Amniotic epithelial cell (primary cell): ENCODE measurements at places on chromosomes 2 and 18.
A peak's percentile ranks its signal among the peaks of the same experiment; 100 is the strongest.

DNA sequence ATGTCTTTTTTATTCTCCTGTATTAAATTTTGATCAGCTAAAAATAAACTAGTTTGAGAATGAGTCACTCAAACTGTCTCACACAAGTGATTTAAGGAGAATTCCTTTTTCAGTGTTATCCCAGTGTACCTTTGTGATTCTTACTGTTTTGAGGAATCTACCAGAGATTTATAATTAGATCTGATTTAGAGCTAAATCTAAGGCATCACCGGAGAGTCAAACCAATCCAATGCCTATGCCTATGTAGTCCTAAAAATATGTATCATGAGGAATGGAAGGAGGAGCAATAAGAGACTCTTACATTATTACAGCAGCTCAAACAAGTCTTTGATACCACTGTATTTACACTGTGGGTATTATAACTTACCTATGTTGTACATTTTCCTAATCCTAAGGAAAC is 63.4 kb upstream of the CYP20A1 start:
- peak; percentile 3 for DNase-seq

DNA sequence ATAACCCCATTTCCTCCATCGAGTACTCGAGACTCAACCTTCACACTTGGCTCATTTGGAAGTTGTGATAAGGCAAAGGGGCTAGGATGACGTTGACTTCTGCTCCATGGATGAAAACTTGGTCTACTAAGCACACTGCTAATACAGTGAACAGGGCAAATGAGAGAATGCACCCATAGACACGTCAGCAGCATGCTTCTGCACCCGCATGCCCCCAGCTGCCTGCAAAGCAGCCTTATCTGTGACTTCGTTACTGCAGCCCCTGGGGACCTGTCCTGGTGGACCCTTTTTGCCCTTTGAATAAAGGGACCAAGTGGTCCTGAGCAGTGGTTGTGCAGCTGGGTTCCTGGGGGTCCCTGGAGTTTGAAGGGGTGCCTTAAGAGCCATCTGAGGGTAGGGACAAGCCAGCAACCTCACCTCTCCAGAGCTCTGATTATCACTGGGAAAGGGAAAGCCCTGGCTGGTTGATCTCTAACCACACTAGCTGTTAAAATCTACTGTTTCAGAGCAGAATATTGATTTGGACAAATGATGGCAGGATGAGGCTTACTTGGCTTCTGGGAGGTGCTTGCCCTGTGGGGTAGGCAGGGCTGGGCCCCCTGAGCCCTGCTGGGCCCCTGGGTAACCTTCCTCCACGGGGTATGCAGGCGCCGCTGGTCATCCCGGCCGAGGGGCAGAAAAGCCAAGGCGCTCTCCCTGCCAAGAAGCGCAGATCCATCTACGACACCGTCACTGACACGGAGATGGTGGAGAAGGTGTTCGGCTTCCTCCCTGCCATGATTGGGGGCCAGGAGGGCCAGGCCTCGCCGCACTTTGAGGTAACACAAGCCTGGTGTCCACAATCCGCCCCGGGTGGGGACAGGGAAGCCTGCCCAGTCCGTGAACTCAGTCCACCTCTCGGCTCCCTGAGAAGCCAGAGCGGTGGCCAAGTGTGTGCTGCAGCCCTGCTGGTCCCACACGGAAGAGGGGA is 37.6 kb upstream of the GPR17 start:
- DNase-seq, result no peak

GRCh38 chr2:8320311-8321066 is 361.4 kb upstream of the ID2 start:
- DNase-seq, result no peak

- peak; percentile 53 for DNase-seq
Observed at GRCh38 chr2:65228263-65228750, 676 bp downstream of the ACTR2 start.

- peak; percentile 60 for DNase-seq
Observed at GRCh38 chr2:203909261-203909967, 27.1 kb upstream of the ICOS start.

DNA sequence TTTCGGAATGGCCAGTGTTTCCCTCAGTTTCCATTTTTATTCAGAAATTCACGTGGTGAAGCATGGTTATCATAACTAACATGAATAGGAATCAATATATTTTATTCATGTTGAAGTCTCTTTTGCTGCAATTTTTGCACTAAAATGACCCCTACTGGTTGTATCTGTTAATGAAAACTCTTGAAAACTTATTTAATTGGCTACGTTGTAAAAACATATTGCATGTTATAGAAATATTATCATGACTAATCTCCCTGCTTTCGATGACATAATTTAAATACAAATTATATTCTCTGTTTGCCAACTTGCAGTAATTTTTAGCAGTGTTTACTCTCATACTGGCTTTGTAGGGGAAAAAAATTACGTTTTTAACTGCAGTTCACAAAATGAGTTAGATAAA is 3.5 kb downstream of the CRIM1 start:
- DNase-seq, result no peak

- no peak for DNase-seq
Observed at GRCh38 chr2:107430006-107430405, 396.7 kb upstream of the RGPD4 start.

- DNase-seq, result no peak
Observed at GRCh38 chr2:222295368-222296062, 3.3 kb downstream of the PAX3 start.

- no peak for DNase-seq
Observed at GRCh38 chr18:48351216-48352050, 57.8 kb downstream of the ZBTB7C start.

DNA sequence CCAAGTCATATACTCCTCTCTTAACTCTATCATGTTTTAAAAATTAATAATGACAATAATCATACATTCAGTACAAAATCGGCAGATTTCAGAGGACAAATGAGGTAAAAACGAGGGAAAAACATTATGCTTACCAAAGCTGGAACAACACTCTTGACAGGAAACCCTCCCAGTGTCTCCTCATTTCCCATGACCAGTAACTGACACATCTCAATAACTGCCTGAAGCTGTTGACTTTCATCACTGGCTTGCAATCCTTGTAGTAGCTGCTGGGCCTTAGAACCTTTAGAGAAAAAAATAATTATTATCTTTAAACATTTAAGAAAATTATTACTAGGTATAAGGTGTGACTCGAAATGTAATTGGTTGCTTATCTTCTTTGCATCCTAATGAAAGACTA is 103.6 kb downstream of the TRIP12 start:
- DNase-seq, result no peak

GRCh38 chr2:19829672-19830071 is 72.1 kb downstream of the TTC32 start:
- DNase-seq, result no peak

DNA sequence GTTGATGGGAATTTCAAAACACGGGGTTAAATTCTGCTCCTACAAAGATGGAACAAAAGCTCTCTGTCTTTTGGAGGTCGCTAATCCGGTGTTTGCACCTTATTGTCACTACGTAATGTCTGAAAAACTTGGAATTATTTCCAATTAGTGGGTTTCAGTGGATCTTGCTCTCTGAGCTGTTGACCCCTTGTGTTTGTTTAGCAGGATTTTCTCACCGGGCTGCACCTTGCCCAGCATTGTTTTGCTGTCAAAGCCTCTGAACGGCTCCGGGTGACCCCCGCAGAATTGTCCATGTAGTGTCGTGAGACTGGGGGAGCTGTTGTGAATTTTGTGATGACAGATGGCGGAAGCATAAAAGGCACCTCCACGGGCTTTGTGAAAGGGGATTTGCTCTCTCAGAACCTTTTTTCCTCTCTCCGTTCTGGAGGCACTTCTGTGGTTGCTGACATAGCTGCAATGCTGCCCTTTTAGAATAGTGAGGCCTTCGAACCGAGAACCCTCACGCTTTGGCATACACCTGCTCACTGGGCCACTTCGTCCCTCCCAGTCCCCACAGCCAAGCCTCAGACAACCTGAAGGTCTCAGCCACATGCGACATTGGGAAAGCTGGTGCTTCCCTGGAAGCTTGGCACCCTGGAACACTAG is 129.4 kb downstream of the ACOXL start:
- DNase-seq, result no peak

DNA sequence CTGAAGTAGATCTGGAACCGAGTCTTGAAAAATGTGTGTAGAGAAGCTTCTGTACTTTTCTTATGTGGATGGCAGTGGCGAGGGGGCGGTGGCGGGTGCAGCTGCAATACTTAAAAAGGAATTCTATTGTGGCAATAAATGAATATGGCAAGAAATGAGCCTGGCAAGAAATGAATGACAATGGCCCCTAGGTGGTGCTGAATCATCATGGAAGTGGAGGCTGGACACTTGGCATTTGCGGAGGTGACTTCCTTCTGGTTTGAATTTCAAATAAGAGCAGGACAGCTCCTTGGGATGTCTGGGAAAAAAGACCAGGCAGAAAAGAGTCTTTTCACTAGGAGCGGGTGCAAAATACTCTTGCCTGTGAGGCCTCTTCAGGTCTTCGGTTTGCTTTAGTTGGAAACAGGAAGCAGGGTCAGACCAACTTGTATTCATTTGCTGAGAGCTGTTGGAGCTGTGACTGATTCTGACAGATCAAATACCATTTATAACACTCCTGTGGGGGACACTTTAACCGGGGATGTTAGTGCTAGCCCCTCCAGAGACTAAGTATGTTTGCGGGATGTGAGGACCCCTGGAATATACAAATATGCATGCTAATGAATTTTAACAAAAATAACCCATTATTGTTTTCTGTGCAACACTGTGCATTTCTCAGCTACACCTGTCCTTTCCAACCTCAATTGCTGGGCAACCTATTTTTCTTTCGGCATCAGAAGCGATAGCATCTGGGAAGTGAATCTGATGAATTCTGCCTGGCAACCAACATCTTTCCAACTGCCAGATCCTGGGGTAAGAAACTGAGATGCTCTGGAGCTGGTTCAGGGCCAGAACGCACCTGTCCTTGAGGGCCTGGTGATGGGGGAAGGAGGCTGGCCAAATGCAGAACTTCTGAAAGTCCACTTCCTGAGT is 35.4 kb downstream of the FASTKD2 start:
- DNase-seq, result peak; percentile 65

- DNase-seq, result no peak
Observed at GRCh38 chr2:78780864-78781583, 244.5 kb upstream of the REG3G start.

- DNase-seq, result no peak
Observed at GRCh38 chr2:45777996-45778719, 126.7 kb downstream of the PRKCE start.

DNA sequence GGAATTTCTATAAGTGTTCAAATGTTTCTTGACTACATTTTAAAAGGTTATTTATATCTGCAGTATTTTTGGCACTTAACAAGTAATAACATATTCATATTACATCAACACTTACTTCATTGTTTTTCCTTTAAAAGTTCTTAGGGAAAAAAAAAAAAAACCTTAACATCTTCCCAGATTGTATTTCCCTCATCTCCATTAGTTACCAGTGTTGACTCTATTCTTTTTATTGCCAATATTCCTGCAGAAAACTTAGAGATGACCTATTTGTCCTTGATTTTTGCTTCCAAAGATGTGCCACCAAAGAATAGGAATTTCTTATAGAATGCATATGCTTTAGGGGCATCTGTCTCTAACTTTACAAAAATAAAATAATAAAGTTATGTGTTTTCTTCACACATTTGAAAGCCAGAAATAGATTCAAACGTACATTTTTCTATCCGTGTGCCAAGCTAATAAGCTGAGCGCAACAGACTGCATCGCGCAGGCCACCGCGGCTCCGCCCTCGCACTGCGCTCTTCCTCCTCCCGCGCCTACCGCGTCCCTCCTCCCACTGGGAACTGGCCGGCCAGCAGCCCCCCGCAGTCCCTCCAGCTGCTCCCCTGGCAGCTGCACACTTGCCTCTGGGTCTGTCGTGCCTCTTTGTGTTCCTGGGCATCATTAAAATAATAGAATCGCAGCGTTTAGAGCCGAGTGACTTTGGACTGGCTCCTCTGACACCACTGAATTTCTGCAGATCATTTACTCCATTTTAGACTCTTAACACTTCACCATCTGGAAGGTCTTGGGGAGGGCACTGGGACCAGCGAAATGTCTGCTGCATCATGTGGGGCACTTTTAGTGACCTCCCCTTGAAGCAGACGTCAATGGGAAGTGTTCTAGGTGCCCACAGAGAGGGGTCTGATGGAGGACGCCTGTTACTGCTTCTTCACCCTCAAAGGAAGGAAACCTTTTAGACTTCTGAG is 21.2 kb upstream of the NAB1 start:
- DNase-seq, result peak; percentile 12

DNA sequence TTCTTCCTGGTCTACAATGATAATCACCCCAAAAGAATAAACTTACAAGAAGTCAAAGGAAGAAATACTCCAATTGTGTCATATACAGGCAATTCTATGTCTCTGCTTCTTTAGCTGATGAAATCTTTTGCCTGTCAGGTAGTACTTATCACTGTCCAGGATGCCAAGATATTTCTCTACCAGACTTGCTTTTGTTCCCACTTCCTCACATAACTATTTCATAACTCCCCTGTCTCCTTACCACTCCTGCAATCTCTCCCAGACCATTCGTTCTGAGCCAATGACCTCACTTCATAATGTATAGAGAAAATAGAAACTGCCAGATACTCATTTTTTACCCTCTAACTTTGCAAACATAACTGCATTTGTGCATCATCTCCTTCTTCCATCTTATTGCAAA is 39.1 kb downstream of the HNMT start:
- peak; percentile 78 for DNase-seq

DNA sequence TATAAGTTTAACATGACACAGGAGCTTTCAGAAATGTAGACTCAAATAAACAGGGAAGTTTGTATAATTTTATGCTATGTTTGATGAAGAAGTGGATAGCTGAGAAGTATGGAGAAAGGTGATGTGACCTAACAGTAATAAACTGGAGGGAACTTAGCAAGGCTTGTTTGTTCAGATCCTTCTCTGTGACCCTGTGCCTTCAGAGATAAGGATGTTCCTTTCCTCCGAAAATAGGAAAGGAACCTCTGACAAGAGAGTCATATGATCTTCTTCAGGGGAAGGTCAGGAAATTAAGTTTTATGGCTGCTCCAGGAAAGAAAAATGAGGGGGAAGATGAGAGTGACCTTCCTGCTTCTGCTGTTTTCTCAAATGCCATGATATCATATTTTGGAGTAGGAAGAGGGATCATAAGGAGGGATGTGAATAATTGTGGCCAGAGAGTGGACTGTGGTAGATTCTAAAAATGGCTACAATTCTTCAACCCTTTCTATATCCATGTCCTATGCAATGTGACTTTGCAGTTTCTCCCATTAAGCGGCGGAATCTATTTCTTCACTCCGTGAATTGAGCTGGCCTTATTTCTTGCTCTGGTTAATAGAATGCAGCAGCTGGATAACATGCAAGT is 8.5 kb upstream of the C2orf69 start:
- DNase-seq, result no peak

GRCh38 chr2:63866009-63866709 is 24.5 kb downstream of the UGP2 start:
- no peak for DNase-seq

GRCh38 chr2:119305497-119306195 is 61.0 kb downstream of the C2orf76 start:
- no peak for DNase-seq

- DNase-seq, result peak; percentile 77
Observed at GRCh38 chr2:28398101-28398834, 5.6 kb downstream of the FOSL2 start.

DNA sequence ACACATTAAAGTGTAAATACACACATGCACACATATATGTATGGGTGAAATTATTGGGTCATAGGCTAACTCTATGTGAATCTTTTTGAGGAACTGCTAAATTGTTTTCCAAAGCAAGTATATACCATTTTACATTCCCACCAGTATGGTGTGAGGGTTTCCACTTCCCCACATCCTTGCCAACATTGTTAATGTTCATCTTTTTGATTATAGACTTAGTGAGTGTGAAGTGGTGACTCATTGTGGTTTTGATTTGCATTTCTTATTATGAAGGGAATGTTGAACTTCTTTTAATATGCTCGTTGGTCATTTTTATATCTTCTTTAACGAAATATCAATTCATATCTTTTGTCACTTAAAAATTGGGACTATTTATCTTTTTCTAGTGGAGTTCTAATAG is 181.8 kb upstream of the GCFC2 start:
- no peak for DNase-seq
